ENCODE measurements at places on chromosomes 5 and 9. TPM values are rescaled to one million over a fixed set of nuclear protein-coding genes. Genes with fewer than 3 reads are reported as not detected.

DNA sequence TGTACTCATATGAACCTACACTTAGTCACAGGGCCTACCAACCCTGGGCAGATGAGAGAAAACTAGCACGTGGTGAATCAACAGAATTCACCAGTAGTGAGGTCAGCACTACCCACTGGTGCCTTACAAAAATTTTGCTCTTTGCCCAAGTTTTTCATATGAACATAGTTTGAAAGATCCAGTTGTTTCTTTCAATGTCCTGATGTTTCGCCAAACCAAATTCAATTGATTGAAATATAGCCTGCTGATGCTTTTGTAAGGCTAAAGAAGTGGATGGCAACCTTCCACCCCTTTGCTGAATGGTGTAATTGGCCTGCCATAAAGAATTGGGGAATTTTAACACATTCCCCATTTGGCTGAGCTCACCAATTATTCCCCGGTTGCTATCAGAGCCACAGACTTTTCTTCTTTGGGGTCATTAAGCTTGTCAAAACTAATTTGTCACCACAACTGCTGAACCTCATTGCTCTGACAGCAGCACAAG lies 339.2 kb downstream of the GLIS3 start:
- DNase-seq: no peak

The CDX1 gene
- not detected for total RNA-seq

DNA sequence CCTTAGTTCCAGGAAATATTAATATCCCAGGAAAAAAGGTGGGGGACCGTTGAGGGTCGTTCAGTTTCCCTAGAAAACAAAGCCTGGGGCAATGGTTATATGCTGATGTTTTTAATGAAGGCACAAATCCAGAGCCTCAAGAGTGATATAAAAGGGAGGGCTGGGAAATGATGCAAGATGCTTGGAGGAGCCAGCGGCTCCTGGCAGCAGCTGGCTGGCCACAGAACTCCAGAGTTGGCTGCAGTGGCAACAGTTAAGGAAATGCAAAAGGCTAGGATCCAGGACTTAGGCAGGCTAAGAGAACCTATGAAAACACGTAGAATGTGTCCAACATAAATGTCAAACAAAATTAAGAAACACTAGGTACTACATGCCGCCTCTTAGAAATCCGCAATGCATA lies 31.0 kb upstream of the B4GALT1 start:
- DNase-seq: no peak

- DNase-seq: no peak
Measured at GRCh38 chr9:109149089-109149488, 18.0 kb downstream of the FRRS1L start.

- no peak for DNase-seq
Measured at GRCh38 chr5:65142511-65143011, 339.2 kb downstream of the ADAMTS6 start.

GRCh38 chr5:32501071-32502002 lies 56.8 kb upstream of the ZFR start:
- DNase-seq: no peak

DNA sequence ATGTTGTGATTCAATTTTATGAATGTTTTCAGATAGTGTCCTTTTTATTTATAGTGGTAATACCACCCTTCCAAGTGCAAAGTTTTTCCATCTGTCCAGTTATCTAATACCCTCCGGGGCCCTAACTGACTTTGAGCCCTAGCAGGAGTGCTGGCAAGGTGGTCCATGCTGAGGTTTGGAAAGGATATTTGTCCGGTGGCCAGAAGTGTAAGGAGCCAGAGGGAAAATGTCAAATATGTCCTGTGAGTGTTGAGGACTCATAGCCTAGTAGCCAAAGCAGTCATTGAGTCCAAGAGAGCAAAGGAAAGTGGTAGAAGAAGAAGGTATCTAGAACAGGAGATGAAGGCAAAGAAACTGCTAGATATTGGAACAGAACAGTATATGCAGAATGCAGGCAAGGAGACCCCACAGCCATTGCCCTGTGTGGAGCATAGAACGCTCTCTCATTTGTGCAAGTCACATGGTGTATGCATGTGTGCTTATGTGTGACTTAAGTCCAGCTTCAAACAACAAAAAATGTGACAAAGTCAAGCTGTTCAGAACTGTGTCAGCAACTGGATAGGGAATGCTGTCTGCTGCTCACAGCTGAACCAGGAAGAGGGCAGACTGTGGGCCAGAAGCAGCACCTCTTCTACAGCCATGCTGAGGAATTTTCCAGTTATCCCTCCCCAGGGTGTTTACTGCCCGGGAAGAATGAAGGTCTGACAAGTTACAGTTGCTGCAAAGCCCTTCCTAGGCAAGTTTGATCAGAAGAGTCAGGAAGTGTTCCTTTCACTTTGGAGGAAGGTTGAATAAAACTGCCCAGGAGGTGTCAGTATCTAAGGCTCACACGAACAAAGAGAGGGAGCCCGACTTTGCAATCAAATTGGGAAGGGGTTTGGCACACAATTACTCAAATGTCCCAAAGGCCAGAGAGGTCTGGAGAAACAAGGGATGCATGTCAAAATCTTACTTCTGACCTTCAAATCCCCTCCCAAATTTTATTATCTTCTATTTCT lies 463.3 kb upstream of the DMAC1 start:
- DNase-seq: no peak

GRCh38 chr9:14346231-14346791 lies 32.4 kb upstream of the NFIB start:
- no peak for DNase-seq

DNA sequence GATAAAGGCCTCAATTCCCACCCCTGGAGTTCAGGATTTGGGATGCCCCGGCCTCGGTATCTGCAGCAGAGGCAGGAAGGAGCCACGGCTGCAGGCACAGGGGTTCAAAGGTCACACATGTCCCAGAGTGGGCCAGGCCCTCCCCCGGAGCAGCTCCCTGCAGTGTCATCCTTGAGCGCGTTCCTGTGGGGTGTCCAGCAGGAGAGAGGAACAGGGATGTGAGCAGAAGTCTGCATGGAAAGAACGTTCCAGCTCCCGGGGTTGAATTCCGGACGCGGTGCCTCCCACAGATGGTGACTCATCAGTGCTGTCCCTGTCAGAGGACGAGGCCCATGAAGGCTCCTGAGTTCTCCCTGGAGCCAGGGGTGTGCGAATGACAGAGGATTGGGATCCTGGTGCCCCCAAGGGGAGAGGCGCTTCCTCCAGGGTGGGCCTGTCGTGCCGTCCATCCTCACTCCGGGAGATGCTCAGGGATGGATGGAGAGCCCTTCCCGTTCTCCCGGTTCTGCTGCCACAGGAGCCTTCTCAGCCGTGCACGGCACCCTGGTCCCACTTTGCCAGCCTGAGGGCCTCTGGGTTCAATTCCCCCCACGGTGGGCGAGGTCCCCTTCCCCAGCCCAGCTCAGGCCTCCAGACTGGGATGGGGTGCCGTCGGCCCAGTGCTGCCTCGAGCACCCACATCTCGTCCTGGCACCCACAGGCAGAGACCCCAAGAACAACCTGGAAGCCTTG lies 3.1 kb downstream of the LCN1 start:
- no peak for DNase-seq

DNA sequence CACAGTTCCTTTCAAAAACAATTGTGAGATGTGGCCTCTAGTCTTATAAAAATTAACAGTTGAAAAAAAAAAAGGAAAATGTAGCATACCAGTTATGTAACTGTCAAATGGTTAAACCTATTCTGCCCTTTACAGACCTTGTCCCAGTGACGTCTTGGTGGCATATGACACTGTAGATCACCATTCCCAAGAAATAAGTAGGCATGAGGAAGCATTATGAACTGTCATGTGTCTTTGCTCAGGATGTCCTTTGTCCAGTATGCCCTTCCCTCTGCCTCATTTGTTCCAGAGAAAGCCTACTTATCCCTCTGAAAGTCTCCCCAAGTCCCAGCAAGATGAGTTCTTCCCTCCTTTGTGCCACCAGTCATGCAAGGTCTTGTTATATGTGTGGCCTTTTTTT lies 63.2 kb downstream of the PAM start:
- no peak for DNase-seq

GRCh38 chr9:87285183-87285850 lies 212.3 kb upstream of the DAPK1 start:
- no peak for DNase-seq

The PCDHGA2 gene
- not detected for total RNA-seq

The DOCK8 gene
- total RNA-seq: 162 TPM

GRCh38 chr5:147832541-147832940 lies 1.1 kb upstream of the SPINK1 start:
- DNase-seq: no peak

GRCh38 chr5:113034182-113034773 lies 57.7 kb downstream of the DCP2 start:
- no peak for DNase-seq

GRCh38 chr9:136084063-136084944 lies 10.8 kb downstream of the NACC2 start:
- no peak for DNase-seq

DNA sequence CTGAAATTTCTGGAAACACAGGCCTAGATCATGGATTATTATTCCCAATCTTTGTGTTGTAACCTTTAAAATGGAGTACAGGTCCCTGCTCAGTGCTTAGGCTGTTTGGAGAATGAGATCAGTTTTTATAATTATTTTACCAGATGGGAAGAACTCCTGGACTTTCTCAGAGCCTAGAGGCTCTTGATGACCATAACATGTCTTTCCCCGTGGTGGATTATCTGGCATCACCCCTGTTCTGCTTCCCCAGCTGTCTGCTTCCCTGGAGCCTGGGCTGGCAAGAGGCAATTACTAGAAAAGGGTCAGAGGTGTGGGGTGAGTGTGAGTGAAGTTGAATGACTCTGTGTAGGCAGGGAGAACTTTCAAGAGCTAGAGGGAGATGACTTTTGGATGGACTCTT lies 143.0 kb downstream of the CARTPT start:
- no peak for DNase-seq

- DNase-seq: no peak
Measured at GRCh38 chr5:108536321-108536720, 154.4 kb upstream of the FBXL17 start.

Measured in naive thymus-derived CD4-positive, alpha-beta T cell (primary cell).